Activated T-helper 1 cell treated with anti-CD3 and anti-CD28 coated beads, Interleukin-2, amount 50 U/mL, for 16 hours (primary cell): ENCODE measurements at places on chromosomes 5 and 9.

DNA sequence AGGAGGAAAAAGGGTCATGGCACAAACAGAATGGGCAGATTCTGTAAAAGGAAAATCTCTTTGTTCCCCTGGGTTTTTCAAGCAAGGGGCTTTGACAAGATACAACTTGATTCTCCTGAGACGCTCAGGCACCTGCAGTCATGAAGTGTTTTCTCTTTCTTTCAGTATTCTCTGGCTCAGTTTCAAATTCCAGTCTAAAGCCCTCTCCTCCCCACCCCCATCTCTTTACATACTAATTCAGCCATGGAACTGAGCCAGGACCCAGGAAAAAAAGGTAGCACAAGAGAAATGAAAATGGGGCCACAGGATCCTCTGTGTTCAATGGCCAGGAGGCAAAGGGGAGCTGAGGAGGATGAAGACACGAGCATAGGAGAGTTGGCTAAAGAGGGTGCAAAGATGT, 408.4 kb downstream of the SPOCK1 start:
- no peak for DNase-seq

DNA sequence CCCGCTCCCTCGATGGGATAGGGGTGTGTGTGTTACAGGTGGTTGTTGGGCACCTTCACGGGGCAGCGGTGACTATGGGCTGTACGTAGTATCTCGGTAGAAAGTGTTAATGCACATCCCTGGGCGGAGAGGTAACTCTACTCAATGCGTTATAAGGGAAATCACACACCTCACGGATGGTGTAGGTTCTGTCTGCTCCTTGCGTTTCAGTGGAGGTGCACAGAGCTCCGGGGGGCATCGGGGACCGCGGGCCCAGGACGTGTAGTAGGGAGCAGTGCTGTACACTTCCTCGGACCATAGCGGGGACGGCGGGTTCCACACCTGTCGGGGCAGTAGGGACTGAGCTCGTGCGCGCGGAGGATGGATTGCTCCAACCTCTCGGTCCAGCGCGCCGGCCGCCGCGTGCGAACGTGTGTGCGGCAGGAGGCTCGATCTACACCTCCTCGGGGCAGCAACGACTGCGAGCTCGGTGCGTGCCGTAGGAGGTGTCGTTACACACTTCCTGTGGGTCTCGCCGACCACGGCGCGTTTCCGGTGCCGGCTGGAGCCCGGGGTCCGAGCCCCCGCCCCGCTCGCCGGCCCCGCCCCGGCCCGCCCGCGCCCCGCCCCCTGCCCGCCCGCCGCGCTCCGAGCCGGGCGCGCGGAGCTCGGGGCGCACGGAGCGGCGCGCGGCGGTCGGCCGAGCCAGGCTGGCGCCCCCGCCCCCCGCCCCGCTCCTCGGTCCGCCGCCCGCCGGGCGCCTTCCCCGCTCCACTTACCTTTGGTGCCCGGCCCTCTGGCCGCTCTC, at the start of gene KIAA1958:
Gene KIAA1958, plus strand, starts transcription at position 607 of the 787 bp plus-strand sequence. CDS start 87,254 bp downstream, outside the sequence.
- DNase-seq, result peak; percentile 56

DNA sequence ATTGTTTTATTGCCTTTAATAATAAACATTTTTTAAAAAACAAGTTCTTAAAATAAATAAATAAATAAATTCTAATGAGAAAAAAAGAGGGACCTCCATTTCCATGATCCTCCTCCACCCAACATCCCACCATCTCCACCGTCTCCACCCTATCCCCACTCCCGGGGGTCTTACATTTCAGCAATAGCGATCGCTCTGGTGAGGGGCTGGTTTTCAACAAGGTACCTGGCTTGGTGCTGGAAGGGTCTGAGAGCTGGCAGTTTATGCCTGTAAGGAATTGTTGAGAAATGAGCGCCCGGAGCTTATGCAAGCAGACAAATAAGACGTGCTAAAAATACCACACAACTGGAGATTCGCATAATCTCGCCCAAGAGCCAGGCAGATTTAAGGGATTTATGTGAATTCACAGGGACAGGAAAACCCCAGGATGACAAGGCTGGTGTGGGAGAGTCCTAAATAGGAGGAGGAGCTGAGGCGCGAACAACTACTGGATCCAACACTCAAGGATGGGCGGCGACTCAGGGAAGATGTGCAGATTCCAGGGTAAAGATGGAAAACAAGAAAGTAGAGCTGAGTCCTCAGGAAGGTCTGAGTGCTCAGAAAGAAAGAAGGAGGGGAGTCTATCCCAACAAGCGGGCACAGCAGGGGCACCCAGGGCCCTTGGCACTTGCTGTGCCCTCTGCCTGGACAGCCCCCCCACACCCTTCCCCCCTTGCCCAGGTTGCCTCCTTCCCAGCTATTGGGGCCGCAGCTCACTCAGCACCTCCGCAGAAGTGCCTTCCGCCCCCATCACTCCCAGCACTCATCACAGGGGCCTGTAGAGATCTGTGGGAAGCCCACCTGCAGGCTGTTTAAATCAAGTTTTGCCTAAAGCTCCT, 27.0 kb downstream of the TRIM14 start:
- DNase-seq, result no peak

DNA sequence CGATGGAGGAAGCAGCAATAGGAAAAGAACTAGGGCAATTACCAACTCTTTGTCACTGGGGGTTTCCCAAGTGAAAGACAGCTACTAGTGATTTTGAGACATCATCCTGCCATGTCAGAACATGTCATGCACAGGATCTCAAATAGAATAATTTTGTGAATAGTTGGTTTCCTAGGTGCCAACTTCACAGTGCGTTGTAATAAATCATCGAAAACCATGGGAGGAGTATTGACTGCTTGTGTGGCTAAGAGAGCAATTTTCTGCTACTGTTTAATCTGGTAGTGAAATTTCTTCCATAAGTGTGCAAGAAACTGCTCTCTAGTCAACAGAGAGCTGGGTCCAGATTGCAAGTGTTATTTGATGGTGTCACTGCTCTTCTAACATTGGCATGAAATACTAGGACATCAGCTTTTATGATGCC, 168.6 kb downstream of the NNT start:
- no peak for DNase-seq

- DNase-seq, result no peak
Observed at GRCh38 chr5:158277276-158277675, 418.3 kb upstream of the CLINT1 start.

DNA sequence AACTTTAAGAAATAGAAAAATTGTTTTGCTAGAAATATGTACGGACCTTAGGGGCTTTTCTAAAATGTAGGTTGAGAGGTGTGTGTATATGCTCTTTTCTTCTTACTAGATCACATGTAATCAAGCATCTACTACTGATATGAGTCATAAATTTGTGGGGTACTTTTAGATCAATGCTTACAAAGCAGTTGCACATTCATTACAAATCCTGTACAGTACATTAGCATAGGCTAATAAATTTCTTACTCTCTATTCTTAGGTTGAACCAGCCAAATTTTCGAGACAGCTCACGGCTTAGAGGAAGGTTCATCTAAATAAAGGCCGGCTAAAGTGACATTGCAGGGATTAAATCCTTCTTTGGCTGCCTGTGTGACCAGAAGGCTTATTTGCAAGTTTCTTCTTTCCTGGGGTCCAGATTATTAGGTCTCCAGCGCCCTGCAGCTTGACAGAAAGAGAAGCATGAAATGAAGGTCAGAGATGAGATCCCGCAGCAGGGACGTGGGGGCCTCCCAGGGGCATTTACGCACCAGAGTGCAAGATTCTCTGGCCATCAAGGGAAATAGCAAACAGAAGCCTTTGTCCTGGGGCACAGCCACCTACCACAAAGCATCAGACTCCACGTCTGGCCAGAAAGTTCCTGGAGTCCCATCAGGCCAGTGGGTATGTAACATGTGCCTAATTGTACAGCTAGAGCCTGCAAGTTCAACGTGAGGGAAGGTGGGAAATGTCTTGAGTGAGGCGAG, 53.0 kb downstream of the NIM1K start:
- DNase-seq, result no peak

DNA sequence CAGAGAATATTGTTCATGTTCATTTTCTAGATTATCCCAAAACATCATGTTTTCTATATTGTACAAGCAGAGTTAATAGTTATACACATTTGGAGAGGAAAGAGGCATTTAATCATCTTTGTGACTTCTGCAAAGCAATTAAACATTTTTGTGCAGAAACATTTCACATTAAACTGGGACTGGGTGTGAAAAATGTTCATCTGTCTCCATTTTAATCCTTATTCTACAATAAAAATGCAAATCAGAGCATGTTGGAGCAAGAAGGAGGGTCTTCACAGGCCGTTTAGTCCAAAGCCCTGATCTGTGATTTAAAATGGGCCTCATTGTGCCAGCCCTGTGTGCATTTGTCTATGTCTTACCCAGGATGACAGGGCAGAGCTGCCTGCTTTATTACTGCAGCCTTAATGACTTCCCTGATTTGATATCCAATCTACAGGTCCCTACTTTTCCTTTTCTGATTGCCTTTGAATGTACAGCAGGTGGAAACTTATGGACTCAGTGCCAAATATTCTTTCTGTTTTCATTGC, 183.5 kb downstream of the CAVIN4 start:
- DNase-seq, result no peak

- DNase-seq, result no peak
Observed at GRCh38 chr5:78747705-78748359, 99.3 kb upstream of the LHFPL2 start.

- DNase-seq, result no peak
Observed at GRCh38 chr5:163509291-163509951, 4.0 kb downstream of the MAT2B start.

DNA sequence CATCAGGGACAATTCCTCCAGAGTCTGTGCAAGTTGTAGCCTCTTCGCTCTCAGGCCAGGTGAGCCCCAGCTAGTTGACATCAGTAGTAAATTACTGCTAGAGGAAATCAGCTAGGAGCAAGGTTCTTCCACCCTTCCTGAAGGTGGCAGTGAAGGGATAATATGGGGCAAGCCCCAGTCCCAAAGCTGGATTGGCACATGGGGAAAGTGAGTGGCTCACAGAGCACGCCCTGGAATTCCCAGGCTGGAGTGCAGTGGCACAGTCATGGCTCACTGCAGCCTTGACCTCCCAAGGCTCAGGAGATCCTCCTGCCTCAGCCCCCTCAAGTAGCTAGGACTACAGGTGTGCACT, 82.1 kb downstream of the CYFIP2 start:
- no peak for DNase-seq

DNA sequence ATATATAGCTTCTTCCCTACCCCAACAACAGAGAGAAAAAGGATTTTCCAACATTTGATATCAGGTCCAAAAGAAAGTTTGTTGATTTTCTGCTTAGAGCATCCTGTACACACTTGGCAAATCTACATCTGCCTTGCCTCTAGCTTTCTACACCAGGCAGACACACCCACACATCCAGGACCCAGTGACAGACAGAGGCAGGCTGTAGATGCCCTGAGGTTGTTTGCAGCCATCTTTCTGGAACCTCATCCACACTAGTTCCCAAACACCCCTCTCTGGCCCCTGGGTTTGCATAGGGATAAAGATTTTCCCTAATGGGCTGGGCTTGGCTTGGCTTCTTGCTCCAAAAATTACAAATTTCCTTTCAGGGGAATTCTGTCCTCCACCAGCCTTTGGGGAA, 138.2 kb upstream of the FST start:
- DNase-seq, result no peak

- DNase-seq, result no peak
Observed at GRCh38 chr9:134525841-134526583, 115.6 kb upstream of the COL5A1 start.

DNA sequence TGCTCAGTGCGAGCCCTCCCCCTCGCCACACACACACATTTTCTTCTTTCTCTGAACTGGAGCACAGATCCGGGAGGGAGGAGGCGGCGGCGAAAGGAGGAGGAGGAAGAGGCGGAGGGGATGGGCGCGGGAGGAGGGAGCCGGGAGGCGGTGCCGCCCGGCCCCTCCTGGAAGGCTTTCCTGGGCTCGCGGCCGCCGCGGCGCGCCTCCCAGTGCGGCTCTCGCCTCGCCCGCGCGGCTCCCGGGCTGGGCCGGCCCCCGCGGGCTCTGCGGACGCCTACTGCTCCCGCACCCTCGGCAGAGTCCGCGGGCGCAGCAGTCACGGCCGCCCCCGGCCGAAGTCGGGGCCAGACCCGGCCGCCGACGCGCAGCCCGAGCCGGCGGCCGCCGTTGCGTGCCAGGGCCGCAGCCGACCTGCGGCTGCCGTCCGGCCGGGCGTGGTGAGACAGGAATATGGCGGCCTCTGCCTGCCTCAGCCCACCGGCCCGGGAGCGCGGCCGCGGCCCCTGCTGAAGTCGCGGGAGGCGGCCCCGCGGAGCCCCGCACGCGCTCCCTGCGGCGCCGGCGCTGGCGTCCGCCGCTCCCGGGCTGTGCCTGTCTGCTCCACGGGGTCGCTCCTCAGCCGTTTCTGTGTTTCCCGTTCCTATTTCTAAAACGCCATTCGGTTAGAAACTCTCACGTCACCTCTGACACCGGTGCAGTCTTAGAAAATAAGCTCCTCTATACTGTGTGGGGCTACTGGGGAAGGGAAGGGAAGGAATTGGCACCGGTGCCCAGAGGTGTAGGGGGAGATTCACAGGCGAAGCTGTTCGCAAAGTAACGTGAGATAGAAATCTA, 500 bp upstream of the GNAQ start:
- DNase-seq, result no peak
